NCI-H2029 treated with DMSO at 0.1 percent for 48 hours (cell line): ENCODE measurements at places on chromosomes 7 and 10.

GRCh38 chr10:86756511-86757112 is at the start of gene BMPR1A:
Gene BMPR1A, plus strand, starts transcription at chr10:86756619. Its CDS starts 119,400 bp downstream, at chr10:86876019.
- peak; percentile 25 for DNase-seq

DNA sequence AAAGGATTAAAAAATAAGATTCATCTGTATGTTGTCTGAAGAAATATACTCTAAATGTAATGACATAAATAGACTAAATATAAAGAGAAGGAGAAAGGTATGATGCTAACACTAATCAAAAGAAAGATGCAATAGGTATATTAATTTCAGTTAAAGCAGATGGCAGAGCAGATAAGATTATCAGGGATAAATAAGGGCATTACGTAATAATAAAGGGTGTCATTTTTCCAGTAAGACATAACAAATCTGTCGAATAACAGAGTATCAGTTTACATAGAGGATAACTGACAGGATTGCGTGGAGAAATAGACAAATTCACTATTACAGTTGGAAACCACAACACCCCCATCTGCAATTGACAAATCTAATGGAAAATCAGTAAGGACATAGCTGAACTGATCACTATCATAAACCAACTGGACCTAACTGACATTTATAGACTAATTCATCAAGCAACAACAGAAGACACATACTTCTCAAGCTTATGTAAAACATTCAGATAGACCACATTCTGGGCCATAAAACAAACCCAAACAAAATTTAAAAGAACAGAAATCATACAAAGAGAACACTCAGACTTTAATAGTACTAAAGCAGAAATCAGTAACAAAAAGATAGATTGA is 384.1 kb upstream of the COBL start:
- DNase-seq: no peak

GRCh38 chr10:62044566-62044965 is 143.1 kb downstream of the ARID5B start:
- no peak for DNase-seq

DNA sequence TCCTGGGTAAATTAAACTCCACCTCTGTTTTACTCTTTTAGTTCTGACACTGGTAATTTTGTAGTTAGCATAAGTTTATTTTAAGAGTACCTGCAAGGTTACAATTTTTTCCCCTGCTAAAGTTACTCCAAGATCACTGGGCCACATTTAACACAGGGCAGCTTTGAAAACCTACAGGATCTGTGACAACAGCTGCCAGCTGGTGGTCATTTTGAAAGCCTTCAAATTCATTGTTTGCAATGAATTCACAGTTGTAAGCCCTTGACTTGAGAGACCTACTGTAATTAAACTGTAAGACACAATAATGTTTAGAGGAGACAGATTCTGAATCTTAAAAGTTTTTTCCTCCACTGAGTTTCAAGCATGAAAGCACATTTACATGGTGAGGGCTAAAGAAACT is 129.6 kb downstream of the CNOT4 start:
- DNase-seq: no peak

DNA sequence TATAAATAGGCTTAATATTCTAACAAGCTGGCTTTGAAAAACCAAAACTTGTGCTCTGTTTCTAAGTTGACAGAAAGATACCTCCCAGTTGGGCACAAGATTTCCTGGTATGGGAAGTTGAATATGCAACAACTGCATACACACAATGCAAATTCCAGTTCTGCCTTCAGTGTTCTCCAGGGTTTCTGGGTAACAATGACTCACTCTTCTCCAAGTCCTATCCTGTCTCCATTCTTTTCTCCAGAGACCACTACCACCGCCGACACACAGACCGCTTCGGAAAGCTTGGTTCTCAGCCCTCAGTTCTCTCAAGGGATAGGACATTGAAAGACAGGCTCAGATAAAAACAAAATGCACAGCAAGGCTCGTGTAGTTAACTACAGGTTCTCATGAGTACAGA is 12.2 kb downstream of the PDE1C start:
- DNase-seq: no peak

- DNase-seq: no peak
These were observed 44.6 kb downstream of the INSIG1 start for GRCh38 chr7:155342313-155342712.

DNA sequence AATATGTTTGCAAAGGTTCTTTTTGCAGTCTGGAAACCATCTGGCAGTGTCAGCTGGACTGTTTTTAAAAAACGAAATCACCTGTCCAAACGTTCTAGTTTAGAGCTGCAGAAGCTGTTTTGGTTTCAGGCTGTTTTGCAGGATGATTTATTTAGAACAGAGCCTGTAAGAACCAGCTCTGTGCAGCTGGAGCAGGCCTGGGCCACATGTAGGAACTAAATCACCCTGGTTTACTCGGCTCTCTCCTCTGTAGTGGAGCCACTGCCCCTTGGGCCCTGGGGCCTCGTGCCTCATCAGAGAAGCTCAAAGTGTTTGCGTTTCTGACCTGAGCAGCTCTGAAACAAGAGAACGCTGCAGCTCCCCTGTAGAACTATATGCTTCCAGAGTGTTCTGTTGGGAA is 142.5 kb downstream of the ACTR3B start:
- no peak for DNase-seq

DNA sequence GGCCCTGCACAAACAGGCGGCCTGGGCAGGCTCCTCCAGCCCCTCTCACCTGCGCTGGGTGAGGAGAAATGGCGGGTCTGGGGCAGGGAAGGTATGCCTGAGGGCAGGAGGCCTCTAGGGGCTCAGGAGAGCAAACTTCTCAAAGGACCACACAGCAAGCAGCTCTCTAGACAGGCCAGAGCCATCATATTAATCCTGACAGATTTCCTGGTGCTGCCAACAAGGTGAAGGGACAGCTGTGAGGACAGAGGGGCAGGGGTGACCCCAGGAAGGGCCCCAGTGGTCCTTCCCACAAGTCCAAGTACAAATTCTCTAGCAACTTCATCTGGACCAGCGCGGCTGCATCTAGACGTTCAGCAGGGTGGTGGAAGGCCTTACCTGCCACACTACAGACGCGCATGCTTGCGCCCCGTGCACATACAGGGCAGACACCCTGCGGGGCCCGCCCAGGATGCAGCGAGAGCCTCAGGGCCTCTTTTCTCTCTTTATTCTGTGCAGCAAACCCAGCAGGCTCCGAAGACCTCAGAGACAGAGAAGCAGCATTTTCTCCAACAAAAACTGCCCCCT is 62.1 kb downstream of the ZRANB1 start:
- DNase-seq: no peak

GRCh38 chr10:7520507-7521485 is 110.0 kb upstream of the SFMBT2 start:
- no peak for DNase-seq

DNA sequence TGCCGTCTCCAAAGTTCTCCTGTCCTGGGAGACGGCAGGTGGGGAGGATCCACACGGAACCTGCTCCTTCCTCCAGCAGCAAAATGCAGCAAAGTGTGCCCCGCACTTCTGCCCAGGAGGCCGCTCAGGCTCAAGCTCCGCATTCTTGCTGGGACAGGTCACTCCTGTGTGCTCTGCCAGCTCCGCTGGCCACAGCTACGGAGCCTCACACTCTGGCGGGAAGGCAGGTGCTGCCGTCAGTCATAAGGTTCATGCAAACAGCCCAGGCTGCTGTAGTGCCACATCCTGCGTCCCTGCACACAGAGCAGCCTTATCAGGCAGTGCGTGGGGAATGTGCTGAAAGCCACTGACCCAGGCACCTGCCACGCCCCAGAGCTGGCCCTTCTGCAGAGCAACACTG is 22.4 kb downstream of the ADGRA1 start:
- DNase-seq: no peak

DNA sequence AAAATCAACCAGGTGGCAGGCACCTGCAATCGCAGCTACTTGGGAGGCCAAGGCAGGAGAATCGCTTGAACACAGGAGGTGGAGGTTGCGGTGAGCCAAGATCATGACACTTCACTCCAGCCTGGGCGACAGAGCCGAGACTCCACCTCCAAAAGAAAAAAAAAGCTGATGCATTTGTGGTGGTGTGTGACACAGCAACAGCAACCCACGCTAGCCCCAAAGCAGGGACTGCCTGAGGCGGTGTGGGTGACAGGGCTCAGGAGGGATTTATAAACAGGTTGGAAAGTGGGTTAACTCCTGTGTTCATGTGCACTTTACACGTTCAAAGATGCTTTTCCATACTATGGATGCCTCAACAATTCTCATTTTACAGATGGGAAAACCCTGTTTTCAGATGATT is 395.9 kb upstream of the PODXL start:
- no peak for DNase-seq

- no peak for DNase-seq
These were observed 10.9 kb downstream of the UMAD1 start for GRCh38 chr7:7651479-7651878.

DNA sequence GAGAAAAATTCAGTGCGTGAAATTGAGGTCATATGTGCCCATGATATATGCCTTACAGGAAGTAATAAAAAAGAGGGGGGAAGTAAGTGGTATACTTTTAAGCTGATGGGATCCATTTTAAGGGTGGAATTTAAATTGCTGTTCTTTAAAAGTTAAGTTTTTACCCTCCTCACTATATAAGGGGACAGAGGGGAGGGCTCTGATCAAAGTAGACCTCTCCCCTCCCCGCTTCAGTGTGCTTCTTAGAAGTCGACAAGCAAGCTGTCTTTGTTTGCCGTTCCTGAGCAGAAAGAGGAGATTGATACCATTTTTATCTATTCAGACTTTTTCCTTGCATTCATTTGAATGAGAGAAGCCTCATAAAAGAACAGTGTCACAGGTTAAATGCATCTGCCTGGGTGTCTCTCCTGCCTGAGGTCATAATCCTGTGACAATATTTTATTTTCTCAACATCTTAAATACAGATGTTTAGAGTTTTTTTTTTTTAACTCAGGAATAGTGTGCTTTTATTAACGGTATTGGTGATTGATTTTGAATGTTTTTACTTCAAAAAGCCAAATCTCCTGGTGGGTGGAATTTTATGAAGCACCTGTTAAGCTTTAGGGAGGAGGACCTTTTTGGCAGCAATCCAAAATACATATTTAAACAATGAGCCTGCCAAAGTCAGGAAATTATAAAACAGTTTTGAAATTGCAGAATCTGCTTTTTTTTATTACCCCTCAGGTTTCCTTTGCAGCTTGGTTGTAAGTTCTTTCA is 141.7 kb downstream of the KAT6B start:
- peak; percentile 43 for DNase-seq

GRCh38 chr7:142231716-142232115 is 26.1 kb downstream of the PRSS58 start:
- no peak for DNase-seq

- DNase-seq: no peak
These were observed 68.2 kb downstream of the C10orf105 start for GRCh38 chr10:71651428-71651827.

DNA sequence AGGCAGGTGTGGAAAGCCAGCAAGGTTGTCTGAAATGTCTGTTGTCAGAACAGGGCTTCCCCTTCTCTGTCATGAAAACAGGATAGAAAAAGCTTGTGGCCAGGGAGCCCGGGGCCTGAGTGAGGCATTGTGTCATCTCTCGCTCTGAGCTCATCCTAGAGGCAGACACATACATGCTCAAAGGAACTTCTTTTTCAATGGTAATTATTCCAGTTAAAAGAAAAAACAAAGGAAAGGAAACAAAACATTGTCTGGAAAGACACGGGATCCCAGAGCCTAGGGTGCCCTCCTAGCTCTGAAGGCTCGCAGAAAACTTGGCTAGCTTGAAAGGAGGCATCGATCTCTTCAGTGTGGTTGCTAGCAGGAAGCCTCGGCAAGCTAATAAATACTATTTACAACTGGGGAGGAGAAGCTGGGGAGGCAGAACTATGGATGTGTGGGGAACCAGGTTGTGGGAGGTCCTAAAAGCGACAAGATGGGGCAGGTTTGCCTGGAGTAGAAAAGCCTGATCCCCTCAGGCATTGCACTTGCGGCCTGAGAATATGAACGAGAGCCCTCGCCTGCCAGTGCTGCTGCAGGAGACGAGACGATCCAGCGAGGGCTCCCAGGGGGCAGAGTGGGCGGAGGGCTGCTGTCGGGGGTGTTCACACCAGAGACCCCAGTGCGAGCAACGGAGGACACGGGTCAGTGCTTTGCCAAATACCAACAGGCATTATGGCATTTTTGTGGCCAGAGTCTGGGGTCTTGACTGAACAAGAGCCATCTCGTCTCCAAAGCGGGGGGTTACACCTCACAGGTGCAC is 32.8 kb upstream of the DGKI start:
- no peak for DNase-seq

DNA sequence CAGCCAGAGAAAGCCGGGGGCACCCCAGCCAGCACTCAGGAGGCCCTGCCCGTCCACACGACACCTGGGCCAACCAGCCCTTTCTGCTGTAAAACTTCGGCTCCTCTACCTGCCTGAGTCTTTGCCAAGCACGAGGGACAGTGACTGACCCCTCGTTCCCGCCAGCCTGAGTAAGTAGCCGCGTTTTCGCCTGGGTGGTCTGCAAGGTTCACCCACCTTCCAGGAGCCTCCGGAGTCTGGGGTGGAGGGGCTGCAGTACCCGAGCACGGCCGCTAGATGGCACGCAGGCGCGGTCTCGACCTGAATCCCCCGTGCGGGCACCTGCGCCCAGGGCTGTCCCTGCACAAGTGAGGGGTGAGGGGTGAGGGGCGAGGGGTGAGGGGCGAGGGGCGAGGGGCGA is 192.7 kb downstream of the PTPRN2 start:
- DNase-seq: no peak

GRCh38 chr7:22477876-22478450 is 22.0 kb downstream of the STEAP1B start:
- no peak for DNase-seq

DNA sequence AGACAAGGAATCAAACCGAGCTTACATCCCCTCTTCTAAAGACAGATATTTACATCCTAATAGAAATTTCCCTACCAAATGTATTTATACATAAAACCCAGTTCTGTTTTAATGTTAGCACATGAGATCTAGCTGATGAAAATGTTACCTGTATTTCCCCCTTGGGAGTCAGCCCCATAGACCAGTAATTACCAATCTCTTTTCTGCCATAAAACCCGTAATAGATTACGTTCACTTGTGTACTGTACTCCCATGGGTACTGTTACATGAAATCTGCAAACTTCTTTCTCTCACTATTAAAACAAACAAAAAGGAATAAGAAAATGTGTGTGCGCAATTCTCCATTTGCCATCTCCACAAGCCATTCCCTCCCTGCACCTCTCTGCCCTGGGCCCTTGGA is 450.9 kb downstream of the CALN1 start:
- DNase-seq: no peak

DNA sequence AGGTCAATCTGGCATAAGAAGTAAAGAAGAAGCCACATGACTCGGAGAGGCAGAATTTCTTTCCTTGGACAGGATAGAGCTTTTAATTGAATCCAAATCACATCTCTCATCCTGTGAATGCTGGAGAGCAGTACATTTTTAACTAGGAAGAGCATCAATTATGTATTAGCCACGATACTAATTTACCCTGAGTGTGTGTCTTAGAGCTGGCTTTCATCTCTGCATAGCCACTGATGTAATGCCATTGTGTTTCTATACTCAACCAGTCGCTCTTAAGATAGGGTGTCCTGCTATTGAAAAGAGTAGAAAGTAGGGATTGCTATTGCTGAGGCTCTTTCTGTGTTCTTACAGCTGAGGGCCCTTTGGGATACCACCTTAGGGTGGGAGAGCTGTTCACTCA is 280.3 kb downstream of the AUTS2 start:
- no peak for DNase-seq

GRCh38 chr10:71972746-71973695 is 8.8 kb downstream of the CHST3 start:
- DNase-seq: no peak

GRCh38 chr10:27908231-27908630 is 90.6 kb downstream of the ODAD2 start:
- no peak for DNase-seq
